ENCODE measurements at places on chromosomes 3 and 15.

- DNase-seq, result no peak
Observed at GRCh38 chr3:113287111-113287802, 75.9 kb downstream of the BOC start.

- no peak for DNase-seq
Observed at GRCh38 chr3:72043204-72044133, 258.5 kb upstream of the PROK2 start.

GRCh38 chr15:57866149-57866736 is 159.7 kb downstream of the POLR2M start:
- no peak for DNase-seq

- no peak for DNase-seq
Observed at GRCh38 chr3:51962854-51963530, 4.3 kb downstream of the PCBP4 start.

DNA sequence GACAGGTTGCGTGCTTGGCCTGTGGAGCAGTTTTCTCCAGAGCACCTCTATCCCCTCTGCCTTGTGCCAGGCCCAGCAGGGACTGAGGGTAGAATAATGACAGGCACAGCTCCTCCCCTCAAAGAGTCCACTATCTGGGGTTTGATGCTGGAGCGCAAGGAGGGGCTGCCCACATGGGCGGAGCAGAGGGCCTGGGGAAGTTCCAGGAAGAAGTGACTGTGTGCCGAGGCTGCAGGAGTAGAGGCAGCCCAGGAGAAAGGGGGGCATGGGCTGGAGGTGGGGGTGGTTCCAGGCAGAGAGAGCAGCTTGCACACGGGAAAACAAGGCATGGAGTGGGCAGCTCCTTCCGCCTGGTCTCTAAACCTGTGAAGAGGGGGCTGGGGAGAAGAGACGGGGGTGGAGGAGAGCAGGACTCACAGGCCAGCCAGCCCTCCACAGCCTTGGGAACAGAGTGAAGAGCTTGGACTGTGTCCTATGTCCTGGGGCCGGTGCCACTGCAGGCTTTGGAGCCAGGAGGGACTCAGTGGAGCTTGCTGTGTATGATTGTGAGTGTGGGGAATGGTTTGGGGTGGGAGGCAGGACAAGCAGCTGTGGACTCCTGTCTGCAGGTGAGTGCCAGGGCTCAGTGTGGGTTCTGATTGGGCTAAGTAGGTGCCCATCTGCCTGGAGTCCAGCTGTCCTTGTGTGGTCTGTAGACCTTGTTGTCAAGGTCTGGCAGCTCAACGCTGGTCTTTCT is 48.1 kb downstream of the APBA2 start:
- DNase-seq, result no peak

DNA sequence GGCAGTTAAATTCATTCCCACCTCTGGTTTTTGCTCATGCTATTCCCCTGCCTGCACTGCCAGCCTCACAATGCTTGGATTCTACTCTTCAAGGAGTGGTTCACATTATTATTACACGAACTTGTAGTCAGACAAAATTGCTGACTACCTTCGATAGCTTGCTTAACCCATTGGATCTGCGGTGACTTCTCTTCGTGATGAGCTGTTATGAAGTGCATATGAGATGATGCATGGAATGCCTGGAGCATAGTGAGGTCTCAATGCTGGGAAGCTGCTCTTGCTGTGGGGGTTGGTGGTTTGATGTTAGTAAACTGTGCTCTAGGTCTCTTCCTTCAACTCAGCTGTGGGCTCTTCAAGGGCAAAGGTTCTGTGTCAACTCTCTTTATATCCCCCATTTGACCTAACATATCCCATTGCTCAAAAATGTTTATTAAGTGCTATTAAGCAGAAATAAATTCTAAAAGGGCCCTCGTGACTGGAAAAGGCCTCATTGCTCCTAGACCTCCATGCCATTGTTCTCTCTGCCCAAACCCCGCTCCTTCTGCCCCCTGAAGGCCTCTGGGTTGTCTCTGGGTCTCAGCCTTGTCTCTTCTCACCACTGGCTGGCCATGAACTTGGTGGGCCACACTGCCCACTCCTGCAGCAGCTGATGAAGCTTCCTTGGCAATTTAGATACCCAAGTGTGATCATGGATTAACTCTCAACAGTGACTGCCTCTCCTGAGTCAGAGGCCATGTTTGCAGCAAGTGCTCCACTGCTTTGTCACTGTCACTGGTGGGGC is 4.5 kb upstream of the SLCO2A1 start:
- no peak for DNase-seq

DNA sequence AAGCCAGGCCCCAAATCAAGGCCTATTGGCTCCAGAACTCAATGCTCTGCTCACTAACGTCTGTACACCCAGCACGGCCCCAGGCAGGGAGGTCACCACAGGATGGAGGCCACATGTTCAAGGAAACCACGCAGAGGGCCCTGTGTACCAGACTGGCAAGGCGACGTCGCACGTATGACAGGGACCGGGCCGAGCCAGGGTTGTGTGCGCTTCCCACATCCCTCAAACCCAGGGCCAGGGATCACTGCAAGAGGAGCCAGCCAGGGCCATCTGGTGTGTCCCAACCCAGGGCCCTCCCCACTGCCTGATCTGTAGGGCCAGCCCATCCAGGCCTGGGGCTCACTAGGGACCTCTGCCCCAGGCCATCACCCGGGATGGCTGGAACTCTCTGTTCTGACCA is 62.0 kb downstream of the ZNF445 start:
- DNase-seq, result no peak

DNA sequence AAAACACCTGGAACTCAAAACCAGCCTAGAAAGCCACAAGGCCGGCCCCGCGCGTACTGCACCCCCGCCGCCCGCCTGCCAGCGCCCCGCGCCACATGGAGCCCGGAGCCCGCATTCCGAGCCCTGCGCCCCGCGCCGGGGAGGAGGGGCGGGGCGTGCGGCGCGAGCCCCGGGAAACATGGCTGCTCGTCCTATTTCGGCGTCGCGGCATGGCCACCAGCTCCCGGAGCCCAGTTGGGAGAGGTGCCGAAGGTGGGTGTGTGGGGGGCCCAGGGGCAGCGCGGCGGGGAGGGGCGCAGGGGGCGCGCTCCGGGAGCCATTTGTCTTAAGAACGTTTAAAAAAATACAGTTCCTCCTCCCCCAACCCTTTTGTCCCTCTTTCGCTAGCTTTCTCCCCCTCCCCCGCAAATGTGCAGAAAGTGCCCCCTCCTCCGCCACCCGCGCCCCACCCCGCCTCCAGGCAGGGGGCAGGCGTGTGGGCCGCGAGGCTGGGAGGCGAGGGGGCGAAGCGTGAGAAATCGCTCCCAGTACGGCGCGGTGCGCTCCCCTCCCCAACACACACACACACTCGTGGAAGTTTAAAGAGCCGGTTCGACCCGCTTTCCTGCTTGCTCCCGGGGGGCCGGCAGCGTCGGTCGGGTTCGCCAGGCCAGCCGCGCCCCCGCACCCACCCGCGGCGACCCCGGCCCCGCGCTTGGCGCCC is 2.5 kb downstream of the ANP32A start:
- peak; percentile 59 for DNase-seq

DNA sequence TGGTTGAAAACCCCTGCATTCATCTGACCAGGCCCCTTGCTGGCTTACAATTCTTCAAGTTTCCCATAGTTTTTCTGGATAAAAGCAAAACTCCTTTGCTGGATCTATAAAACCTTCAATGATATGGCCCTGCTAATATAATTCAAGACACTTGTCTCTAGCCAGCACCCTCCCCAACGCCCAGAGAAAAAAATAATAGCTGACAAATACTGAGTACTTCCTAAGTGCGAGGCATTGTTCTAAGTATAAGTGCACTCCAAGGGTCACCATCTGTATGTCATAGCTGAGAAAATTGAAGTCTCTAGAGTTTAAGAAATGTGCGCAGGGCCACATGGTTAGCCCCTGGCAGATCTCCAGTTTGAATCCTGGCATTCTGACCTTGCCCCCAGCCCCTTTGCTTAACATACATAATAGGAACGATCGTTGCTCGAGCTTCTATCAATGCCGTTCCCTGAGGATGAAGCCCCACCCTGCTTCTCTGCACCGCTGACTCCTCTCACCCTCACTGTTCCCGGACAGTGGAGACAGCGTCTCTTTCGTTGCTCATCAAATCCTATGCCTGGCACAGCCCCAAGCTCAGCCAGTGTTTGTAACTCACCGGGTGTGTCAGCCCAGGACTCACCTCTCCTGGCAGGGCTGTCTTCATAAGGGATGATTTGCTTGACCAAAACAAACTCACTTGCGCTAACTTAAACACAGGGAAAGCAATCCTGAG is 377.1 kb upstream of the PROK2 start:
- no peak for DNase-seq

DNA sequence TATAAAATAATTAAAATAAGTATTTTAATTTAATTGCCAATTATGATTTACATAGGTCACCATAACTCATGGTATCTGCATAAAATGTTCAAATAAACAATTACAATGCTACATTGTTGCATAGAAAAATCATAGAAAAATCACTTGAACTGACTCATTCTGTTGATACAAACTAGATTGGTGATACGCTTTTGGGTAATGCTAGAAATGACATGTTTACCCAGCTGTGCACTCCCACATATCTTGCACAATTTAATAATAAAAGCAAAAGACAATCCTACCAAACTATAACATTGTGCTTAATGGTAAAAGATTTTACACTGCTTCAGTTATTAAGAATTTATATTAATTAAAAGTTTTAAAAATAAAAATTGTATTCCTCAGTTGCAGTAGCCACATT is 45.8 kb upstream of the FBXL22 start:
- DNase-seq, result no peak

GRCh38 chr15:62472616-62473299 is 307.7 kb upstream of the C2CD4B start:
- DNase-seq, result no peak

- no peak for DNase-seq
Observed at GRCh38 chr15:63111481-63111880, 10.2 kb upstream of the LACTB start.

- DNase-seq, result no peak
Observed at GRCh38 chr3:38111201-38111600, 25.7 kb downstream of the ACAA1 start.

- DNase-seq, result no peak
Observed at GRCh38 chr15:38257676-38258075, 5.0 kb downstream of the SPRED1 start.
